Stimulated activated CD4-positive, alpha-beta T cell treated with anti-CD3 and anti-CD28 coated beads, Interleukin-1b, Interleukin-23, amount 100 ng/mL, for 4 hours (primary cell): ENCODE measurements at places on chromosomes 6 and 20.
A peak's percentile ranks its signal among the peaks of the same experiment; 100 is the strongest.

DNA sequence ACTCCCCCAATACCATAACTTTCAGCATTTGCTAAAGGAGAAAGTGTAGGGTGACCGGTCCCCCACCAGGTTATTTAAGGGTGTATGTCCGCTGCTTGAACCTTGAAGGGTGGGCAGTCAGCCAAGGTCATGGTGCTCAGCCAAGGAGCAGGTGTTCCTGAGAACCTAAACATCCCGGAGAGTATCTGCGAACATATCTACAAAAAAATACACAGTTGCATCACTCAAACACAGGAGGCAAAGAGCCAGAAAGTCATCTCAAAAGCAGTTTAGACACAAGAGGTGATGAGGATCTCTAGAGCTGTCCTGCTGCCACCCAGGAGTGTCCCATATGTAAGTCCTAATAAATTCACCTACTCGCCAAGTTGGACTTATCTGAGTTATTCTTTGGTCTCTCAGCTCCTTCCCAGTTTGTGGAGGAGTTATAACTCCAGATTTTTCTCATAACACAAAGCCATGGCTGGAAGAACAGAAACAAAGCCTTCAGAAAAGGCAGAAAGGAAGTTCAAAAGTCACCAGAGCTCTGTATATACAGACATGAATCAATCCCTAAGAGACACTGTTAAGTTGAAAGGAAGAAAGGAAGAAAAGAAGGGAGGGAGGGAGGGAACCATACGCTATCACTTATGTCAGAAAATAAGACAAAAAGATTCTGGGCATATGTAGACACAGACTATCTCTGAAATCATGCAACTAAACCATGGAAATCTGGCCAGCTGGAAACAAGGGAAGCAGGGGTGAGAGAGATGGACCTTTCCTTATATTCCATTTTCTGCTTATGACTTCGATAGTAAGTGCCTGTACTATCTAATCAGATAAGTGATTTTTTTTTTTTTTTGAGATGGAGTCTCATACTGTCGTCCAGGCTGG lies 11.3 kb downstream of the MBOAT1 start:
- no peak for DNase-seq

GRCh38 chr20:1265916-1266166 lies 253 bp upstream of the SNPH start:
- no peak for DNase-seq

DNA sequence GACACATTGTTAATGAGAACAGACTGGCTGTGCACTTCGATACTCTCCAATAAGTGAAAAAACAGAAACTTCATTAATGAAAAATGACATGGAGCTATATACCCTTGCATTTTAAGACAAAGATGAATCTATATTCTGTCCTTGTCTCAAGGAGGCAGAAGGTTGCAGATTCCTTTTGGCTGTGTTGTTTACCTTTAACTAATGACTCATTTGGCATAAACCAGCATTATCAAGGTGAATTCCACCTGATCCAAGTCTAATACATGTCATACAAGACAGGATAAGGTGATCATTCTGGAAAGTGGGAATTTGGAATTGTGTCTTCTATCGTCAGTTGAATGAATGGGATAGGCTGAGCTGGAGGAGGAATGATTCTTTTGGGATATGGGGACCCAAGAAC lies 192.9 kb downstream of the PLCB4 start:
- no peak for DNase-seq

- no peak for DNase-seq
Measured at GRCh38 chr6:7960848-7961247, 50.3 kb upstream of the TXNDC5 start.

- no peak for DNase-seq
Measured at GRCh38 chr6:318243-318890, 26.1 kb downstream of the DUSP22 start.

DNA sequence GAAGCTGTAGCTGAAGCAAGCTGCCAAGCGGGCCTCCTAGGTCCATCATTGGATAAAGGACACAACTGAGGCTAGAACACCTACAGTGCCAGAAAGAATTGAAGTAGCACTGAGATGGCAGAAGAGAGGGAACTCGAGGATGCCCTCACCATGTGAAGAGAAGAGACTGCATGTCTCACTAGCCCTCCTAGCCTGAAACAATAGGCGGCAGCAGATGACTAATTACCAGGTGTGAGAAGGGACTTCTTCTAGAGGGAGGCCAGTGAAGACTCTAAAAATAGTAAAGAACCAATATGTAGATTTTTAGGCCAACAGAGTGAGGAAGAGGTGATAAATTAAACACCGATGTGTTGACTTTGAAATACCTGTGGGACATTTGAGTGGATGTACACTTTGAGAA lies 50.3 kb downstream of the LGSN start:
- DNase-seq, result no peak

DNA sequence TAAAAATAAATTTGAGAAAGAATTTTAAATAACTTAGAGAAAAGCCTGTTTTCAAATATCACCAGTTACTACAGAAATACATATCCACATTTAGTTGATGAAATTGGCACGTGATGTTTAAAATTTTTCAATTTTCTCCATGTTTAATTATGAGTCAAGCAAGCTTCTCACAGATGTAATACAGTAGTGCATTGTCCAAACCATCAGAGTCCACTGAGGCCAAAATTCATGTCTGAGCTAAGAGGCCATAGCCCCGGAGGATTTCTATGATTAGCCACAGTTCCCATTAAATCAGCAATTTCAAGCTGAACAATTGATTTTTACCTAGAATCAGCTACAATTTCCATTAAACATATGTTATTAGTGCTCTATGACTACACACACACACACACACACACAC lies 387.0 kb downstream of the LAMA2 start:
- DNase-seq, result no peak

GRCh38 chr6:2355150-2355549 lies 109.7 kb upstream of the GMDS start:
- no peak for DNase-seq

- no peak for DNase-seq
Measured at GRCh38 chr20:23050076-23050838, 785 bp upstream of the THBD start.

DNA sequence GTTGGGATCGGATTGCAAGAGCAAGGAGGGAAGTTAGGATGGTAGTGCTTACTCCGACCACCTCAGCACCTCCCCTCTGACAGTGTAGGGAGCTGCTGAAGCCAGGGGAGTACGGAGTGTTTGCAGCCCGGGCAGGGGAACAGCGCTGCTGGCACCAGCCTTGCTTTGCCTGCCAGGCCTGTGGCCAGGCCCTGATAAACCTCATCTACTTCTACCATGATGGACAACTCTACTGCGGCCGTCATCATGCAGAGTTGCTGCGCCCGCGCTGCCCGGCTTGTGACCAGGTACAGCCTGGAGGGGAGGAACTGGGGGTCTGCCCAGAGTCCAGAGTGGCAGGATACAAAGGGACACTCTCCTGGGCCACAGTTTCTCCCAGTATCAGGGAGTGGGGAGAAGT lies 2.2 kb upstream of the TOMM6 start:
- no peak for DNase-seq

DNA sequence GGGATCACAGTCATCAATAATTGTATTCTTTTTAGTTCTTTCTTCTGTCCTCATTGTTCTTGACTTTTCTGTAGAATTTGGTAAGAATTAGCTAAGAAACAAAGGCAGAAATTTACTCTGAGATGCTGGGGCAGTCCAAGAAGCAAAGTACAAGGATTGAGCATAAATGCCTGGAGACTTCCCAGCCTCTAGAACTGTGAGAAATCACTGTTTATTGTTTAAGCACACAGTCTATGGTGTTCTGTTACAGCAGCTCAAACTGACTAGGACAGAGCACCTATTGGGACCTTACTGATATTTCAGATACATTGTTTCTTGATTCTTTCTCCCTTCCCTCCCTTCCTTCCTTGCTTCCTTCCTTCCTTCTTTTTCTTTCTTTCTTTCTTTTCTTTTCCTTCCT lies 192.7 kb upstream of the SLC35B3 start:
- no peak for DNase-seq

DNA sequence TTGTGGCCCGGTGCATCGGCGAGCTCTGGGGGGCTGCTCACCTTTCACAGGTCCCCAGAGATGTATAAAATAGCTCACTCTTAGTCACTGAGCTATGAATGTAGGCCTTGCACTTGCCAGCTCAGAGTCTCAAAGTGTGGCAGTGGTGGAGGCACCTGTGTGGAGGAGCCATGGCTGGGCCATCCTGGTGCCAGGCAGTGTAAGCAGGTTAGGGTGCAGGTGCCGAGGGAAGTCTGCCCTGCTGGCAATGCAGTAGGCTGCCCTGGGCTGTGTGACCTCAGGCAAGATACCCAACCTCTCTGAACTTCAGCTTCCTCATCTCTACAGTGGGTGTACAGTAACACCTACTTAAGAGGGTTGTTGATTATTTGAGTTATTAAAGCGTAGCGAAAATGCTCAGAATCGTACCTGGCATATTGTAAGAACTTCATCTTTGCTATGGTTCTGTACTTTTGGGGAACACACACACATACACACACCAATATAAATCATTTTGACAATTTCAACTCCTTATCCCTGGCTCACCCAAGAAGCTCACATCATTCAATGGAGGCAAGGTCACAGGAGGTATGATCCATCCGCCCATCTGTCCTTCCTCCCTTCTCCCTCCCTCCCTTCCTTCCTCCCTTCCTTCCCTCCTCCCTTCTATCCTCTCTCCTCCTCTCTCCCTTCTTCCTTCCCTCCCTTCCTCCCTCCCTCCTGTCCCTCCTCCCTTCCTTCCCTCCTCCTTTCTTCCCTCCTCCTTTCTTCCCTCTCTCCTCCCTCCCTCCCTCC lies 66.8 kb upstream of the STX16 start:
- DNase-seq, result no peak

DNA sequence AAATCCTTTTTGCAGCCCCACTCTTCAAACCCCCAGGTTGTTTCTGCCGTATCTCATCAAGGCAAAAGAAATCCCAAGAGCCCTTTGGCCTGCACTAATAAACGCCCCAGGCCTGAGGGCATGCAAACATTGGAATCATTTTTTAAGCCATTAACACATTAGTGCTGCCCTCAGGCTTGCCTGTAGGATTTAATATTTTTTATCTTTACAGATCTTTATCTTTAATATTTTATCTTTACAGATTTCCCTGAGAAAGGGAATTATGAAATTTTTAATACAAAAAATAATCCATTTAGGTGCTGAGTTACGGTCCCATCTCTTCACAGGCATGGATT lies 14.7 kb downstream of the GTPBP2 start:
- no peak for DNase-seq

DNA sequence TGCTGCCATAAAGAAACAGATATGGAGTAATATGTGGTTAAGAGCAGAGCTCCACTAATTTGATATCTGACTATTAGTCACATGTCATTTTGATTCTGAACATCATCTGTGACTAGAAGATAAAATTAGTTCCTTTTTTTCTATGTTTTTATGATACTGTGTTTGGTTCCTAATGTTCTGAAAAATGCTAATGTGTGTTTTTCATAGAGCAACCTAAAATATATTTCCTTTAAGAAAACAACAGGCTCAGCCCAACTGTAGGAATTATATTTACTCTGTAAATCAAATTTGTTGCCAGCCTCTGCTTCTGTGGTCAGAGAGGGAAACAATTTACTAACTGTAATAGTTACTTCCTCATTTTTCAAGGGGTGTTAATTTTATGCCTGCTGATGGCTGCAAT lies 33.3 kb upstream of the TXLNB start:
- no peak for DNase-seq

GRCh38 chr6:18219591-18219990 lies 44.7 kb downstream of the DEK start:
- DNase-seq, result no peak

DNA sequence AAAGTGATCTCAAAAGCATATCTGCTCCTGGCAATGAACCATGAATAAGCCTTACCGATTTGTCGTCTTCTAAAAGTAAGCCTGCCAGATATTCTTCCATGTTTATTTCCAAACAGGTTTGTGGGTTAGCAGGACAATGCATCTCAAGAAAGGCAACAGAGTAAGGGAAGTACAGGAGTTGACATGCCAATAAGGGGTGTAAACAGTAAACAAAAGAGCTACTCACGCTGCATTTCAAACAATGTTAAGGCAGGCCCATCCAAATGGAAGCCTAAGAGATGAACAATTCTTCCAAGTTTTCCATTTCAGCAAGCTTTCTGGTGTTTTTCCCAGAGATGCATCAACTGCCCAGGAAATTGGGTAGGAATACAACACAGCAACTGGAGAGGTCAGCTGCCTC lies 27.8 kb upstream of the CRIP3 start:
- DNase-seq, result no peak

DNA sequence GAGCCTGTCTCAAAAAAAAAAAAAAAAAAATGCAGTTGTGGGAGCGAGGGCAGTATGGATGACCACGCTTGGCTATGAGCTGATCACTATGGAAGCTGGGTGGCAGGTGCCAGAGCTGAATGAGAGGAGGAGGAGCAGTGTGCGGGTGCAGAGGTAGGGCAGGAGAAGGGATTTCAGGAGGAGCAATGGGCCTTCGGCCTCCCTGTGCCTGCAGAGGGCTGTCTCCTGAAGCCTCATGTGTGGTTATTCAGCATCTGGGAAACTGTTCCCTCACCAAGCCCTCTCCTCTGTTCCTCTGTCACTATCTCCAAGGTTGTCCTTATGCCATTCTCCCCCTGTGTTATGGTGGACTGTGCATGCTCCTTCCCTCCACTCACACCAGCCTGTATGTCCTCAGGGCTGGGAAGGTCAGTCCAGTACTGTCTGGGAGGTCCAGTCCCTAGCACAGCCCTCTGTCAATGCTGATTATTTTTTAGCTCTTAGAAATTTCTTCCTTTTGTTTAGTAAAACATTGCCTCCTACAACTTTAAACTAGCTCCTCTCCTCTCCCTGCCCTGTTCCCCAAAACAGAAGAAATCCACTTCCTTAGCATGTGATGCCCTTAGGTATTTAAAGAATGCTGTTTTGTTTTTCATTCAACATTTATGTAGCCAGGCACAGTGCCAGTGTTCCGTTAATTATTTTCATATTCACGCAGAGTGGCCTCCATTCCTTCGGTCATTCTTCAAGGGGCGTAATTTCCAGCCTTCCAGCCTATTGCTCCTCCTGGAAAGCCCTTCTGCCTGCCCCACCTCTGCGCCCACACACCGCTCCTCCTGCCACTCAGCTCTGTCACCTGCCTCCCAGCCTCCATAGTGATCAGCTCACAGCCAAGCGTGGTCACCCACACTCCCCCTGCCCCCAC lies 48.9 kb downstream of the CNBD2 start:
- DNase-seq, result no peak

GRCh38 chr20:58399926-58400325 lies 10.9 kb downstream of the VAPB start:
- no peak for DNase-seq

GRCh38 chr6:33716890-33717632 lies 5.6 kb upstream of the UQCC2 start:
- DNase-seq, result no peak

GRCh38 chr6:79467716-79468115 lies 69.5 kb downstream of the LCA5 start:
- no peak for DNase-seq

DNA sequence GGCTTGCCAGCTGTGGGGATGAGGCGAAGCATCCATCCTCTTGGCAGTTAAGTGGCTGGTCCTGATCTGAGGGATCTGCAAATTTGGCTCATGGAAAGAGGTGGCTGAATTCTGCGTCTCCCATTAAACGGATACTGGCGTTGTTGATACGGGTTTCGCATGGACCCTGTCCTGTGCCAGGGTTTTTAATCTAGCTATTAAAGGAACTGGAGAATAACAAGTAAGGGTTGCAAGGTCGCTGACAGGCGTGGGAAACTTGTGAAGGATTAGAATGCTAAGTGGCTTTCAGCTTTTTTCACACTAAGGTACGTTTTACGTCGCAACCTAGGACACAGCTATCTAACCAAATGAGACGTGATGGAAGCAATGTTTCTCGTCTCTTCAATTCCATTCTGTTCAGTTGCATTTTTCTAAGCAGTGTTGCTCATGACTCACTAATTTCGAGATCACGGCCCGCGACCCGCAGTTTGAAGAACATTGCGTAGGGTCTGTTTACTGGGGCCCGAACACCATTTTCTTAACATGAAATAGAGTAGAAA lies 852 bp downstream of the GMNN start:
- peak; percentile 29 for DNase-seq
